ENCODE measurements at places on chromosomes 1 and 21. TPM values are rescaled to one million over a fixed set of nuclear protein-coding genes. Genes with fewer than 3 reads are reported as not detected.

- peaks cover 15% of the 10 kb centered on the region for H3K4me1 ChIP-seq
- no peak for DNase-seq
- no peak overlapping the region for H3K4me3 ChIP-seq
- no peak overlapping the region for H3K27ac ChIP-seq
- H3K27me3 ChIP-seq, result no peaks in the 10 kb centered on the region
These were observed 29.7 kb downstream of the CLSTN1 start for GRCh38 chr1:9794081-9794480.

- no peaks in the 10 kb centered on the region for H3K36me3 ChIP-seq
- H3K27me3 ChIP-seq, result no peaks in the 10 kb centered on the region
- no peaks in the 10 kb centered on the region for H3K4me1 ChIP-seq
These were observed 3.9 kb upstream of the C4BPB start for GRCh38 chr1:207084701-207085180.

DNA sequence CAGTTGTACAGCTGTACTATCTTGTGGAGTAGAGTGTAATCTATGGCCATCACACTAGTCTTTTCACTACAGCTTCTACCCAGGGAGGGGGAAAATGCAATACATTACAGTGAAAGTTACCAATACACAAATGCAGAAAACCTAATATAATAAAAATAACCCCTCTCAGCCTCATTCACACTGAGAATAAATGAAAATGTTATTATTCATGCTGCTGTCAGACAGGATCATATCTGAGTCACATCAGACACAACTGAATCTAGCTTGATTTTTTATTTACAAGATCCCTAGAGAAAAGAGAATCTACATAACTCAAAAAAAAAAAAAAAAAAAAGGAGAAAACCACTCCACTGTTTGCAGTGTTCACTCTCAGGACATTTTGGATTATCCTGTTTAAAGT is 293.9 kb upstream of the ESRRG start:
- DNase-seq, result no peak
- H3K4me3 ChIP-seq, result no peak overlapping the region
- no peaks in the 10 kb centered on the region for H3K36me3 ChIP-seq
- no peaks in the 10 kb centered on the region for H3K4me1 ChIP-seq
- no peaks in the 10 kb centered on the region for H3K27me3 ChIP-seq
- no peak overlapping the region for H3K27ac ChIP-seq

DNA sequence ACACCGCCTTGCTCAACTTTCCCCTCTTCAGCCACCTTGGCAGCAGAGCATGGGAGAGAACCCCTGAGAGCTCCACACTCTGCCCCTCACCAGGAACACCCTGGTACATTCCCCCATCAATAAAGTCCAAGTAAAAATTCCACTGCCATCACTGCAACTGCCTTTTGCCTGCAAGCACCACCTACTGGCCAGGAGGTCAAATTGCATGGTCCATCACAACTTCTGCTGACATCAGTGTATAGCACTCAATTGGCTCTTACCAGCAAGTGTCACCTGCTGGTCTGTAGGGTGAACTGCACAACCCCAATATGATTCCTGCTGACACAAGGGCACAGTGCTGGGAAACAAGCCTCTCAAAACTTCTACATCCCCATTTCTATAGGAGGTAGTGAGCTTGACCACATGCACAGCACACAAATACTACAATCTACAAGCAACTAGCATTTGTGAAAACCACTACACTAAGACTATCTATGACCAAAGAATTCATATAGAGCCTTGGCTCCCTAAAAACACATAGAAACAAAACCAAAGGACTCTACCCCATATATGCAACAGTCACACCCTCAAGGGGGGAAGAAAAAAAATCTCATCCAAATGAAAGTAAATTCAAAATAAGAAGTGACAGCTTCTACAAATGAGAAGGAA is 69.2 kb downstream of the FASLG start:
- H3K4me3 ChIP-seq, result no peak overlapping the region
- H3K36me3 ChIP-seq, result no peaks in the 10 kb centered on the region
- H3K4me1 ChIP-seq, result no peaks in the 10 kb centered on the region
- no peaks in the 10 kb centered on the region for H3K27me3 ChIP-seq
- H3K27ac ChIP-seq, result no peak overlapping the region
- no peak for DNase-seq

DNA sequence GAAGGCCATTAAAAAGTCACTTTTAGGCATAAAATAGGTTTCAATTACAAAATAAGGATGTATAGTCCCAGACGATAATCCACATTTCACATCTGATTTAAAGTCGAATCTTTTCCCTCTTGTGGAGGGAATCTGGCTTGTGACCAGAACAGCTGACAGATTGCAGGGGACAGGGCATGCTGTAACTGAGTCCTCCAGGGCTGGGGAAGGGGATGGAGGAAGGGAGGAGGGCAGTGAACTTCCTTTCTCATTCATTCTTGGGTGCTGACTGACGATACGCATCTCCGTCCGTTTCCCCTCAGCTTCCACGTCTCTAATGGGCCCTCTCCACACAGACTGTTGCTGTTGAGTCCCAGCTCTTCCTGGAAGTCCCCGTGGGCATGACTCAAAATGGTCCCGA is 108.1 kb upstream of the CSF3R start:
- no peak overlapping the region for H3K27ac ChIP-seq
- no peaks in the 10 kb centered on the region for H3K36me3 ChIP-seq
- no peak overlapping the region for H3K4me3 ChIP-seq
- no peak for DNase-seq
- no peaks in the 10 kb centered on the region for H3K4me1 ChIP-seq

GRCh38 chr1:12690156-12690555 is 25.8 kb upstream of the AADACL3 start:
- H3K27me3 ChIP-seq, result no peaks in the 10 kb centered on the region
- no peaks in the 10 kb centered on the region for H3K36me3 ChIP-seq

DNA sequence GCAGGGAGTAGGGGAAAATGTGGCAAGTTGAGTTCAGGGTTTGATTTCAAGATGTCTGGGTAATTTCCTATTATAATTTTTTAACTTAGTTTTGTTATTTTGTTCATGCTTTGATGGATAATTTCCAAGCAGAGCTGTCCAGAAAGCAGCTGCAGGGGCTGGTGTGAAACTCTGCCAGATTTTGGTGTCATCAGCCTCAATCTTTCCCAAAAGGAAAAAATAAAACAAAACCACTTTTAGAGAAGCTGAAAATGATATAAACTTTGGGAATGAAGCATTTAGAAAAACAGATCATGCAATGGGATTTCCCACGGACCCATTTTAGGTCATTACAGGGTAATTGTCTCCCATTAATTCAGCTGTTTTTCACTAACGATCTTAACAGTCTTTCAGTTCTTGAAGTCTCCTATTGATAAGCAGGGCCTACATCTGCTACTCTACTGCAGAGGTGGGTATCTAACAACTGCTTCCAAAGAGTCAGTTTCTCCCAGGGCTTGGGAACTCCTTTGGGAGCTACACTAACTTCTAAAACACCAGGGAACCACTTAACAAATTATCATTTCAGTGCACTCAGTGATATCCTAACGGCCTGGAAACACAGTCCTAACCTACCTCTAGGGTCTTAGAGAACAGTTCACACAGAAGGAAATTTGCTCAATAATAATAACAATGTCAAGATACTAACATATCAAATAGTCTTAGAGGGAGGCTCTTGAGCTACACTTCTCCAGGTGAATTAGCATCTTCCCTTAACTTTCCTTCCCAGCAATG is 12.3 kb downstream of the ZNF436 start:
- no peaks in the 10 kb centered on the region for H3K4me1 ChIP-seq
- no peak overlapping the region for H3K27ac ChIP-seq
- no peaks in the 10 kb centered on the region for H3K27me3 ChIP-seq
- H3K4me3 ChIP-seq, result no peak overlapping the region

DNA sequence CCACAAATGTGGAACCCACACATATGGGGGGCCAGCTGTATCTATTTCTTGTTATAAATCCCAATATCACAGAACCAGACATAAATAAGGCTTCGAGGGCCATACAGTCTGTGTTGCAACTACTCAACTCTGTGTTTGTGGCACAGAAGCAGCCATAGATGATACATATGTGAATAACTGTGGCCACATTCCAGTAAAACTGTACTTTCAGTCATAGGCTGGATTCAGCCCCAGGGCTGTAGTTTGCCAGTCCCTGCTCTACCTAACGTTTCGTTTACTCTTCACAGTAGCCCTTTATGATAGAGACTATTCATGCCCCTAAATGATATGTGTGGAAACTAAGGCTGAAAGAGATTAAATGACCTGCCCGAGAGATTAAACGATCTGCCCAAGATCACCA is 48.7 kb downstream of the FHAD1 start:
- no peak for DNase-seq
- no peak overlapping the region for H3K4me3 ChIP-seq
- no peak overlapping the region for H3K27ac ChIP-seq
- H3K4me1 ChIP-seq, result peaks cover 5% of the 10 kb centered on the region
- no peaks in the 10 kb centered on the region for H3K36me3 ChIP-seq
- H3K27me3 ChIP-seq, result no peaks in the 10 kb centered on the region

GRCh38 chr1:20086800-20087199 is 16.8 kb downstream of the PLA2G5 start:
- no peak overlapping the region for H3K27ac ChIP-seq
- no peak for DNase-seq
- H3K4me1 ChIP-seq, result no peaks in the 10 kb centered on the region

DNA sequence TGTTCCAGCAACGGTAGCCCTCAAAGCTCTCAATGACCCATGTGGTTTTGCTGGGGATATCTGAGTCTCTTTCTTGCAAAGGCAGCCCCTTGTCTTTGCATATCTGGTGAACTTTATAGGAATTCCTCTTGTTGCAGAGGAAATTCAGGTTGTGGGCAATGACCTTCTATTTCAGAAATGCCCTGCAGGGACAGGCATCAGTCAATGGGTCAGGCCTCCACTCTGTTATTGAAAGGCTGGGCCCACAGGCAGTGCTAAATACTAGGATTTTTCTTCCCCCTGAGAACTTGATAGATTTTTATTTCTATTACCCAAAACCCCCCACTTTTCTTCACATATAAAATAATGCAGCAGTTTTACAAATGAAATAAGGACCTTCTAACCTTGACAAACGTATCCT is 131.1 kb downstream of the TNR start:
- no peak overlapping the region for H3K27ac ChIP-seq
- H3K36me3 ChIP-seq, result no peaks in the 10 kb centered on the region
- no peak for DNase-seq
- no peaks in the 10 kb centered on the region for H3K4me1 ChIP-seq
- H3K4me3 ChIP-seq, result no peak overlapping the region

DNA sequence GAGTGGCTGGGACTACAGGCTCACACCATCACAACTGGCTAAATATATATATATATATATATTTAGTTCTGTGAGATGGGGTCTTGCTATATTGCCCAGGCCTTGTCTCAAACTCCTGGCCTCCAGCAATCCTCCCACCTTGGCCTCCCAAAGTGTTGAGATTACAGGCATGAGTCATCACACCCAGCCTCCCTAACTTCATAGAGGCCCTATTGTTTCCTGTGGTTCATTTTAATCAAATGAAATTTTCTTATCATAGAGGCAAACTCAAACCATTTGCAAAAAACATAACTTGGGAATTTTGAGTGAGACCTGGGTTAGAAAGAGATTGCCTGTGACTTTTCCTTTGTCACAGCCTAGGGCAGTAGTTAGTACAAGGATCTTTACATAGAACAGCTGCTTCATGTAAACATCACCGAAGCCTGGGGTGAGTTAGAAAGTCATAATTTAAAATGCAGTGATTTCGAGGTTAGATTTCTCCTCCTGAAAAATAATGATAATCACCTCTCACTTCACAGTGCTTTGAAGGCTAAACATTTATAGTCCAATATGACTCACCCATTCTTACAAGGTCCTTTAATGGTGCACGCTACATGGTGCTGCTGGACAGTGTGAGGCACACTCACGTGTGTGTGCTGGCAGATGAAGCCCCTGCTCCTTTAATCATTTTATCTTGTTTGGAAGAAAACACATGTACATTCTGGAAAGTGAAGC is 188.9 kb downstream of the RHOU start:
- H3K36me3 ChIP-seq, result no peaks in the 10 kb centered on the region
- no peak for DNase-seq
- no peaks in the 10 kb centered on the region for H3K4me1 ChIP-seq
- no peaks in the 10 kb centered on the region for H3K27me3 ChIP-seq
- no peak overlapping the region for H3K4me3 ChIP-seq

GRCh38 chr1:29504709-29505410 is 268.5 kb downstream of the PTPRU start:
- no peaks in the 10 kb centered on the region for H3K4me1 ChIP-seq
- H3K27ac ChIP-seq, result no peak overlapping the region
- no peak for DNase-seq

DNA sequence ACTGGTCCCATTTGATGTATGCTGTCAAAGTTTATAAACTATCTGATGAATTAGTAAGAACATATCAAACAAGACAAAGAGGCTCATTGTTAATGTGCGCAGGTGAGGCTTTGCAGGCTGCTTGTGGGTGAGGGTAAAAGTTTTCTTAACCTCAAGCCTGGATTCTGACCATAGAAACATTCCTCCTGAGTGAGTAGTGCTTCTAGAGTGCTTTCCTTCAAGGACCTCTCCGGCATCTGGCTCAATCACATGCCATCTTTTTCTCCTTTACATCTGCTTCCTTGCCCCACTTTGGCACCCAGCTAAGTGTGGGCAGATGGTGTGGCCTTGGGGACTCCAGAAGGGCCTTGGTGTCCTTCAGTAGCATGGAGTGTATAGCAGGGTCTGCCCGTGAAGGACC is 104.0 kb downstream of the ROR1 start:
- H3K27me3 ChIP-seq, result no peaks in the 10 kb centered on the region
- H3K27ac ChIP-seq, result no peak overlapping the region
- no peak for DNase-seq
- no peaks in the 10 kb centered on the region for H3K4me1 ChIP-seq
- no peak overlapping the region for H3K4me3 ChIP-seq
- no peaks in the 10 kb centered on the region for H3K36me3 ChIP-seq

DNA sequence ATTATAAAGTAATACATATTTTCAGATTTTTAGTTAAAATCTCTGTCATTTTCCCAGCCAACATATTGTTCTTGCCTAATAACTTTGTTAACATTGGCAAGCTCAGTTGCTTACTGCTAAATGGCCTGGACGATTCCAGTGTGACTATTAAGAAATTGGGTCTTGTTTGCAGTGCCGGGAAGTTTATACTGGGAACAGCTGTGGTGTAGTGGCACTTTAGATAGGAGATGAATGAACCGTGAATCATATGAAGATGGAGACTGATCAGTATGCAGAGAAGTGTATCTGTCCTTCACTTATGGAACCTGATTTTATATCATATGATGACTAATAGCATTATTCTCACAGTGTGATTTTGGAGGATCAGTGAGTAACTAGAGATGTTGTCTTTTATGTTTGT is 3.3 kb downstream of the CHRM3 start:
- H3K27me3 ChIP-seq, result peaks cover 16% of the 10 kb centered on the region
- no peak for DNase-seq
- H3K27ac ChIP-seq, result no peak overlapping the region
- H3K36me3 ChIP-seq, result no peaks in the 10 kb centered on the region

USH2A gene
- total RNA-seq, result not detected

RAB25 gene
- total RNA-seq, result 2.7 TPM

NVL gene
- total RNA-seq, result 47.4 TPM

KMO gene
- total RNA-seq, result 0.51 TPM

LCE3D gene
- total RNA-seq, result not detected

TCP10L gene
- 0.89 TPM for total RNA-seq

SLC35F3 gene
- not detected for total RNA-seq

AUNIP gene
- total RNA-seq, result not detected
